NCI-H146 (cell line): ENCODE measurements at places on chromosomes 12 and 14.

DNA sequence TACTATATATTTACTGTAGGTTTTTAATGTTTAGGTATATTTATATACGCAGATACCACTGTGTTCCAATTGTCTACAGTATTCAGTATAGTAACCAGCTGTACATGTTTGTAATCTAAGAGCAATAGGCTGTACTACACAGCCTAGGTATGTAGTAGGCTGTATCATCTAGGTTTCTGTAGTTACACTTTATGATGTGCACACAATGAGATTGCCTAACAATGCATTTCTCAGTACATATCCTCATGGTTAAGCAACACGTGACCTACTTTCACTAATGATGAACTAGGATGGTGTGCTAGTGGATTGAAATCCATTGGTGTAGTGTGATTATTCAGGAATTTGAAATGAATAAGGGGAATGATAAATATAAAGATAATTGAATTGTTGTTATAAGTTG is 77.7 kb downstream of the ETNK1 start:
- DNase-seq: no peak

DNA sequence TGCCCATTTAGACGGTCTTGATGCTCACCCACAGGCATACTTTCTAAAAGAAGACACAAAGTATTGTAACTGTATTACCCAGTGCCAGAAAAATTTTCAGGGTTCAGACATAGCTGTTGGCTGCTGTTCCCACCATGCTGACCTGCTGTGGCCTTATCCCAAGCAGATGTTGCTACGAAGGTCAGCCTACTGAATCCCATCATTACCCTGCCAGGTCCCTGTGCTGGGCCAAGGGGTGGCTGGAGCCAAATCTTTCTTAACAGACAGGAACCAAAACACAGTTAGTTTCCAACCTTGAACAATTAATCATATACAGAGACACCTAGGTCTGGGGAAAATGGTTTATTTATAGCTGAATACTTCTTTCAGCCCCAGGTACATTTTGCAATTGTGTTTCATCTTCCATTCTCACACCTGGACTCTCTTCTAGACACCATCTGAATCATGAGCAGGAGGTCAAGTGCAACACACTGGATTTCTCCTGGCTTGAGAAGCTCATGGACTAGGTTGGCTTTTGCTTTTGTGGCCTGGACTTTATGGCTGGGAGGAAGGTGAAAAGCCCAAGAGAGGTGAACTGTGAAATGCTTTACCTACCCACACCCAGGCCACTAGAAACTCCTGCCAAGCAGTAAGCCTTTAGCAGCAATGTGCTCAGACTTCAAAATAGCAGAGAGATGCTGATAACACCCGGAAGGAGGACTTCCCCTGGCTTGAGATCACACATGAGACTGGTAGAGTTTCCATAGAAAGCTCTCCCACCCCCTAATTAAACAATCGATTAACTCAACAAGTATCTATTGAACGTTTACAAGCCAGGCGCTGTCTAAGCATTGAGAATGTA is 150.1 kb downstream of the SUDS3 start:
- DNase-seq: peak; percentile 95

DNA sequence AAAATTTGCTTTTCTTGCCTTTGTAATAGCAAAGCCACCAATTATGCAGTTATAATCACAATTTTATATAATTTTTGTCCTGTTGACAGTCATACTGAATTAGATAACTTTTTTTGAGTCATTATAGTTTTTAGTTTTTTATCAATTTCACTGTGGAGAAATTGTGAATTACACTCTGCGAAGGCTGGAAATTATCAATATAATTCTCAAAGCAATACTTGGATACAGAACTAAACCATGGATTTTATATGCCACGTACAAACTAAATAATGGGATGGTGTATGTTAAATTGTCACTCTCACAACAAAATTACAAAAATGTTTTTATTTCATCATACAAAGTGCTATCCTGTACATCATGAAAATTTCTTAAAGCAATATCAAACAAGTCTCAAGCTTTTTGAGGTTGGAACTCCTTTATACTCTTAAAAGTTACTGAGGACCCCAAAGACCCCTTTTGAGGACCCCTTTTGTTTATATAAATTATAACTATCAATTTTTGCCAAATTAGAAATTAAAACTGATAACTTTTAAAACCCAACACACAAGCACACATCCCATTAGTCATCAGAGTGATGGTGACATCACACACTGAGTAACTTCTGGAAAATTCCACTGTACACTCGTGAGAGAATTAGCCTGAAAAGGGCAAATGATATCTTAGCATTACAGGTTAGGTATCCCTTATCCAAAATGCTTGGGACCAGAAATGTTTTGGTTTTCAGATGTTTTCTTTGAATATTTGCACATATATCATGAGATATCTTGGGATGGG is 19.8 kb upstream of the AQP2 start:
- no peak for DNase-seq

DNA sequence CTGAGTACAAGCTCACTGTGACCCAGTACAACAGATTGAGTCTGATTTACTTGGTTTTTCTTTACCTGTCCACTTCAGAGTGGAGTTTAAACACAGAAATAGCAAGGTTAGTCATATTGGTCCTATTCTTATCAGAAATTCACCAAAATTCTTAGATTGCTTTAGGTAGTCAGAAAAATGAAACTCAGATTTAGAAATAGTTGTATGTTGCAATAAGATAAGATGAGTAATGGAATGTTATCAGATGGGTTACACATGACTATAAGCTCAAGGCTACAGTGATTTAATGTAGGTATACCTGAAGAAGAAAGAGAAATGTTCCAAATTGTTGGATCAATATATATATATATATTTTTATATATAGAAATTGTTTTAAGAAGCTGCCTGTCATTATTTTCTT is 524.1 kb downstream of the LRFN5 start:
- no peak for DNase-seq

- no peak for DNase-seq
These were observed 25.1 kb downstream of the PRKAB1 start for GRCh38 chr12:119692997-119693396.

- no peak for DNase-seq
These were observed 418.2 kb downstream of the BCAT1 start for GRCh38 chr12:24530689-24531088.

DNA sequence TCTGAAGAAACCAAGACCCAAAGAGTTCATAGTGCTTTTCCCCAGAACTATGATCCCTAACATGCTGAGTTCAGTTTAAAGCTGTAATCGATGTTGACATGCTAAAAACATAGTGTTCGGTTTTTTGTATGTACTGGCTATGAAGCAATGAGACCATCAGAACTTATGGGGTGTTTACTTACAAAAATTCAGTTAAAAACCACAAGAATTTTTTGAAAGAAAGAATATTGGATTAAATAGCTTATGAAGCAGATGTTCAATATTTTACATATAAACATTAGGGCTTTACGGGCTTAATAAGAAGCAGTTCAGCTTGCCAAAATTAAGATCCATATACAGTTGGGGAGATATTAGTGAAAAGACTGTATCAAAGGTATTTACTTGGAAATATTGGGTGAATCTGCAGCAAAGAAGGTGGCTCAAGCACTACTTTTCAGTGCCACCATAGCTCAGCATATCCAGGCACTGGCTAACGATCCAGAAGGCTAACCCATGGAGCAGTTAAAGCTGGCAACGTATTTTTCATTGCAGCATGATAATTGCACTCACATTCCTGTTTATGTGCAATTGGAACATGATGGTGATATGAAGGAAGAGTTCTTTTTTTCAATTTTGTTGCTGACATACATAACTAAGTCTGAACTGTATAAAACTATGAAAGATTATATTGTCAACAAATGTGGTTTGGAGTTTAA is 125.9 kb downstream of the EFCAB11 start:
- DNase-seq: no peak

GRCh38 chr12:32083489-32083888 is 23.2 kb upstream of the BICD1 start:
- no peak for DNase-seq

GRCh38 chr12:12198124-12198523 is 68.7 kb downstream of the LRP6 start:
- no peak for DNase-seq

- DNase-seq: no peak
These were observed 5.1 kb upstream of the MED13L start for GRCh38 chr12:116282371-116283286.

DNA sequence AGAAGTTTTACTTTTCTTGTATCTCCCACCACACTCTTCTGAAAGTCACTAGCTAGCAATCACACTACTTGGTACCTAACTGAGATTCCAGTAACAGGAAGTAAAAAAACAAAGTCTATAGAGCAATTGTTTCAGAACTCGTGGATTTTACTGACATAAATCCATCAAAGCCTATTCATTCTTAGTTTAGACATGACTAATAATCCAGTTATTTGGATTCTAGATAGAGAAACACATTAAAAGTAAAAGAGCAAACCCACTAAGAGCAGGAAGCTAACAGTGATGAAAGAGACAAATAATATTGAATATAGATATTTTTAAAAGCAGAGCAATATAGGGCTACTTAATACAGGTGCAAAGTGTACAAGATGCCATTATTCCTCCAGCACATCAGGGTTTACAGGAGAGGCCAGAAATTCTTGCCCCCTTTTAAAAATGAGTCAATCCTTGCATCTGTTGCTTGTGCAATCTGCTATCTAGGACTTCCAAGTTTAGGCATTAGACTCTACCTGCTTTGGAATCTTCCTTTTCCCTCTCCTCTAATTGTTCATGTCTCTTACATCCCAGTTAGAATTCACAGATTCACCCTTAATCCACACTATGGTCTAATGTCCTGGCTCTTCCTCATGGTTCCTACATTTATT is 6.0 kb downstream of the HEATR5A start:
- no peak for DNase-seq

DNA sequence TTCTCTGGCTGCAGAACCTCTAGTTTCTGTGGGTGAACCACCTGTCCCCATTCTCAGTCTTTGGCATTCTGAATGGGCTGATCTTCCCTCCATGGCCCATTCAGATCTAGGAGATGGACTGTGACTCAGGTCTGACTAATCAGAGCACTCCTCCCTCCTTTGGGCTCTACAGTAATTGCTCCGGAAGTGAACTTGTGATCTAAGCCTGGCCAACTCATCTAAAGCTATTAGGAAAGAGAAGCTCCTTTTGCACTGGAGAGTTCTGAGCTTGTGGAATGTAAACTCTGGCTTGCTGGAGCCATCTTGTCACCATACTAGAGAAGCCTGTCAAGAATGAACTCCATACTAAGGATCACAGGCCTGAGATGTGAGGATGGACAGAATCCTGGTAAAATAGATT is 168.2 kb downstream of the SUDS3 start:
- DNase-seq: no peak

DNA sequence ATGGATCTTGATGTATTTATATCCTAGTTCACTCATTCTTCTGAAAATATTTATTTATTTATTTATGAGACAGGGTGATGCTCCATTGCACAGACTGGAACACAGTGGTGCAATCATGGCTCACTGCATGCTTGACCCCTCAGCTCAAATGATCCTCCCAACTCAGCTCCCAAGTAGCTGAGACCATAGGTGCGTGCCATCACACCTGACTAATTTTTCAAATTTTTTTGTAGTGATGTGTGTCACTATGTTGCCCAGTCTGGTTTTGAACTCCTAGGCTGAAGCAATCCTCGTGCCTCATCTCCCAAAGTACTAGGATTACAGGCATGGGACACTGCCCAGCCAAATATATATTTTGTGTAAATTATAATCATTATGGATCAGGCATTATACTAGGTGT is 595.6 kb upstream of the ATP2B1 start:
- DNase-seq: no peak

DNA sequence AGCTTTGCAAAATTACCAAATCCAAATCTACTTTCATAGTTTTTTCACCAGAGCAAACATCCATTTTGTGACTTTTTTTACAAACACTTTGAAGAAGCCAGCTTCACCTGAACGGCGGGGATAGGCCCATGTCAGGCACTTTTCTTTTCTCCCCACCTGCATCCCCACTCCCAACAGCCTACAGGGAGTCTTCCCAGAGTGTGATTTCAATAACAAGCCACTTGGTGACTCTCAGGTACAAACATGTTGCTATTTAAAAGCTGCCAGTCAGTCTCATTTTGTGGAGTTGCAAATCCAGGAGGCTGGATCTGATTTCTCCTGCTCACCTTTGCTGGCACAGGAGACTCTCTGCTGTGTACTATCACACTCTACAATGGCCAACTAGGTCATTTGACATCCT is 285.5 kb downstream of the KCNH5 start:
- no peak for DNase-seq

GRCh38 chr14:99794151-99794780 is 1.1 kb downstream of the EML1 start:
- no peak for DNase-seq

GRCh38 chr14:100737526-100737925 is 10.8 kb downstream of the DLK1 start:
- no peak for DNase-seq

DNA sequence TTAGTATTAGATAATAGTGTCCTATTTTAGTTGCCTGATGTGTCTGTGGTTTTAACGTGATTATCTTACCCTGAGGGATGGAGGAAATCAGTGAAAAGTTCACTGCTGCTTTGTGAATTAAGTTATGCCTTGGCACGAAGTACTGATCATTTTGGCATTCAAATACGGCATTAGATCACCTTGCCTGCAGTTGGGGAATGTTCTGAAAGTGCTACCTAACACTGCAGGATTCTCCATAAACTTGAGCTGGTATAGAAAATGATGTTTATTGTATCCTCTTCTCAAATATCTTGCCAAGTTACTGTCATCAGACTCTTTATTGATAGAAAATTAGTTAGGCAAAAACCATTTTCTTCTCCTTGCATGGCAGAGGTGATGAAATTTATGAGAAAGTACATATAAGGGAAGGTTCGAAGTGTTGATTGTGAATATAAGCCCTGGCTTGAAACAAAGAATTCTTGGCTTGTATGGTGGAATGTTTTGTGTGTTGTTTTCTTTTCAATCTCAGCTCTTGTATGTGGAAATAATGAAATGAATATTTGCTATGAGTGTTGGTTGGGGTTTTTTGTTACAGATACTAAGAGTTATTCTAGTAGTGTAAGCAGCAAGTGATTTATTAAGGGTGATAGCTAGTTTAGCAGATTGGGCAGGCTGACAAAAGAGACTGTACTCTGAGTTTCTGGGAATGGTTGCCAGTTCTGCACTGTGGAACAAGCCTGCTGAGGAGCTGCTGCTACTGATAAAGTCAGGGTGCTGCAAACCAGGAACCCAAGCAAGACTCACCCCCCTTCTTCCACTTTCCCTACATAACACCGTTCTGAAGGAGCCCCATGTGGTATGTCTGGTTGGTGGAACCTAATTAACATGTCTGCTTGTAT is 448.3 kb downstream of the PCNX1 start:
- no peak for DNase-seq

GRCh38 chr12:73112035-73112816 is 840.1 kb downstream of the TRHDE start:
- DNase-seq: no peak

DNA sequence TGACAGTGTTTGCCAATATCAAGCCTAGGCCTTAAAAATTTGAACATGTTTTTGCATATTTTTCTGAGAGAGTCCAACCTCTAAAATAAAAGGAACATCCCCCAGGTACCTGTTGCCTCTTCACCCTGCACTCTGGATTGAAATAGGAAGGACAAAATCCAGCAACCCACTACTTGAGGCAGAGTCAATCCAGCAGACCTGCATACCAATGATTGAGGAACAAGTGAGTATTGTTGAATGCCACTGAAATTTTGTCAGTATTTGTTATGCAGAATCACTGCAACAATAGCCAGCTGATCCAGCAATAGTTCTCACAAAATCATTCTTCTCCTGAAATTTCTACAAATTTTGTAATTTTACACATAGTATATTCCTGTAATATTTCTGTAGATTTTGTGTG is 460.6 kb upstream of the FOXG1 start:
- DNase-seq: no peak
